ENCODE measurements at places on chromosomes 3 and 15.

DNA sequence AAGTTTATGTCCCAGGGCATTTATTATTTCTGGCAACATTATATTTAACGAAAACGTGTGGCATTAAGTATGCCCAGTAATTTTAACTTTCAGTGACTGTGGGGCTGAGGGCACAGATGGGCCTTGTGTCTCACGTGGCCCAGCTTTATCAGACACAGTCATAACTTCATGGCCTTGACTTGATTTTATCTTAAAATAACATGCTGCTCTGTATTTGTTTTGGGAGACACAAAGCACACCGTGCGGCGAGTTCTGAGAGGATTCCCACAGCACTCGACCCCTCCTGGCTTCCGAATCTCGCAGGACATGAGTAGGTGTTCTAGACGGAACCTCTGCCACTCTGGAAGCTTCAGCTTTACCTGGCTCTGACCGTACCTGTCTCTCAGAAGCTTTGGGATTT, 180.8 kb downstream of the ADAMTS17 start:
- no peak overlapping the region for H3K27ac ChIP-seq
- peaks cover 2% of the 10 kb centered on the region for H3K36me3 ChIP-seq
- no peaks in the 10 kb centered on the region for H3K27me3 ChIP-seq
- no peak overlapping the region for H3K4me3 ChIP-seq

GRCh38 chr3:5330152-5330810, 142.8 kb downstream of the EDEM1 start:
- H3K27ac ChIP-seq, result no peak overlapping the region
- no peak overlapping the region for H3K4me3 ChIP-seq
- no peaks in the 10 kb centered on the region for H3K36me3 ChIP-seq
- no peak for DNase-seq
- no peaks in the 10 kb centered on the region for H3K4me1 ChIP-seq
- H3K27me3 ChIP-seq, result peaks cover 25% of the 10 kb centered on the region

DNA sequence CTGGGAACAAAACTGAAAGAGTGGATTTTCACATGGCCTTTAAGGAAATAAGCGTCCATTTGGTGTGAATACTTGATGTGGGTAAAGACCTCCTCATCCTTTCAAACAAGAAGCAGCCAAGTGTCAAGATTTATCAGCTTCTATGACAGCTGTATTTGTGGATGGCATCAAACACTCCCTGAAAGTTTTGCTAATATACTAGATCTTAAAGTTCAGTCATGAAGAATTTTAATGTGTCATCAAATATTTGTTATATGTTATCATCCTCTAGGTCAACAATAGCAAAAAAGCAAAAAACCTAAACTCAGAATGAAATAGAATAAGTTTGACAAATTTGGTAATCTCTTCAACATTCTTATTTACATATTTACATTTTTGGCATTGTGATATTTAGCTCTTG, 29.1 kb upstream of the LYSMD4 start:
- DNase-seq, result no peak
- H3K4me3 ChIP-seq, result no peak overlapping the region
- H3K27me3 ChIP-seq, result peaks cover 14% of the 10 kb centered on the region
- H3K4me1 ChIP-seq, result no peaks in the 10 kb centered on the region
- H3K36me3 ChIP-seq, result no peaks in the 10 kb centered on the region

GRCh38 chr3:16528581-16528993, 15.1 kb upstream of the RFTN1 start:
- DNase-seq, result no peak
- H3K27ac ChIP-seq, result no peak overlapping the region
- no peaks in the 10 kb centered on the region for H3K36me3 ChIP-seq
- H3K4me1 ChIP-seq, result peaks cover 9% of the 10 kb centered on the region
- no peaks in the 10 kb centered on the region for H3K27me3 ChIP-seq

GRCh38 chr15:40067921-40068624, 29.1 kb upstream of the SRP14 start:
- no peaks in the 10 kb centered on the region for H3K27me3 ChIP-seq
- no peak for DNase-seq
- no peaks in the 10 kb centered on the region for H3K4me1 ChIP-seq
- H3K36me3 ChIP-seq, result no peaks in the 10 kb centered on the region
- H3K27ac ChIP-seq, result no peak overlapping the region

- H3K27ac ChIP-seq, result no peak overlapping the region
- H3K4me1 ChIP-seq, result no peaks in the 10 kb centered on the region
- no peaks in the 10 kb centered on the region for H3K27me3 ChIP-seq
- H3K36me3 ChIP-seq, result no peaks in the 10 kb centered on the region
Measured at GRCh38 chr3:185318141-185318540, 44.8 kb upstream of the MAP3K13 start.

- no peak overlapping the region for H3K4me3 ChIP-seq
- peaks cover 5% of the 10 kb centered on the region for H3K4me1 ChIP-seq
- no peak overlapping the region for H3K27ac ChIP-seq
- no peak for DNase-seq
Measured at GRCh38 chr3:57974796-57975388, 33.3 kb upstream of the FLNB start.

GRCh38 chr3:155303540-155304097, 10.1 kb upstream of the STRIT1 start:
- no peak overlapping the region for H3K4me3 ChIP-seq
- H3K4me1 ChIP-seq, result no peaks in the 10 kb centered on the region
- no peak for DNase-seq
- H3K27ac ChIP-seq, result no peak overlapping the region
- H3K27me3 ChIP-seq, result no peaks in the 10 kb centered on the region

- no peak for DNase-seq
- no peak overlapping the region for H3K27ac ChIP-seq
- H3K36me3 ChIP-seq, result no peaks in the 10 kb centered on the region
- H3K4me1 ChIP-seq, result no peaks in the 10 kb centered on the region
- no peaks in the 10 kb centered on the region for H3K27me3 ChIP-seq
Measured at GRCh38 chr3:174295306-174296092, 563.6 kb upstream of the NAALADL2 start.

DNA sequence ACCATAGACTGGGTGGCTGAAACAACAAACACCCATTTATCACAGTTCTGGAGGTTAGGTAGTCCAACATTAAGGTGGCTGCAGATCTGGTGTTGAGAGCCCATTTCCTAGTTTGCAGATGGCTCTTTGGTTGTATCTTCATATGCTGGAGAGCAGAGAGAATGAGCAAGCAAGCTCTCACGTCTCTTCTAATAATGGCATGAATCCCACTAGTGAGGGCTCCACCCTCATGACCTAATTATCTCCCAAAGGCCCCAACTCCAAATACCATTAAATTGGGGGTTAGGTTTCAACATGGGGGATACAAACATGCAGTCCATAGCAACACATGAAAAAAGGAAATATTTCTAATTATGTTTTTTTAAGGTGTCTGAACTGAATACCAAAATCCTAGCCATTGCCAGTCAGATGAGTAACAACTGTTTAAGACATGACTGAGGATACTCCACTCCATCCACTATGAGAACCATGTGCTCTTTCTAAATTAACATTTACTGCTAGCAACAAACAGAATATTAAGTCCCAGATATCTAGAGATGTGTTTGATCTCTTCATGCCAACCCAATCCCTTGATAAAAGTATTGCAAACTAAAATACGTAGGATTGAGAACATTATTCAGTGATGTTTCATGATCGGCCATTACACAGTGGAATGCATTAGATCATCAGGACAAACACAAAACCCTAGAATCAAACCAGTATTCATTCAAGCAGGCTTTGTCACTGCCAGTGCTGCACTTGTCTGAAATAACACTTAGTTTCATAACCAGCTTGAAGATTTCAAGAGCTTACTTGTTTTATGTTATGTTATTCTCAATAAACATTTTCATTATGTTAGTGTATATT, 340.3 kb downstream of the SLC9A9 start:
- H3K4me1 ChIP-seq, result no peaks in the 10 kb centered on the region
- H3K4me3 ChIP-seq, result no peak overlapping the region
- no peak for DNase-seq
- no peaks in the 10 kb centered on the region for H3K36me3 ChIP-seq
- H3K27me3 ChIP-seq, result no peaks in the 10 kb centered on the region

GRCh38 chr3:32406486-32407408, 15.1 kb downstream of the CMTM7 start:
- peak overlapping the region; percentile 41 for H3K27ac ChIP-seq
- H3K4me1 ChIP-seq, result peaks cover 21% of the 10 kb centered on the region
- no peaks in the 10 kb centered on the region for H3K27me3 ChIP-seq
- H3K36me3 ChIP-seq, result no peaks in the 10 kb centered on the region

GRCh38 chr3:194446754-194447153, 40.0 kb downstream of the ATP13A3 start:
- peaks cover 52% of the 10 kb centered on the region for H3K36me3 ChIP-seq
- peaks cover 4% of the 10 kb centered on the region for H3K4me1 ChIP-seq
- H3K27ac ChIP-seq, result no peak overlapping the region
- no peaks in the 10 kb centered on the region for H3K27me3 ChIP-seq
- H3K4me3 ChIP-seq, result no peak overlapping the region

- H3K4me1 ChIP-seq, result no peaks in the 10 kb centered on the region
- H3K27ac ChIP-seq, result no peak overlapping the region
- DNase-seq, result no peak
- H3K4me3 ChIP-seq, result no peak overlapping the region
- no peaks in the 10 kb centered on the region for H3K27me3 ChIP-seq
Measured at GRCh38 chr15:25718169-25718536, 145.0 kb downstream of the ATP10A start.

DNA sequence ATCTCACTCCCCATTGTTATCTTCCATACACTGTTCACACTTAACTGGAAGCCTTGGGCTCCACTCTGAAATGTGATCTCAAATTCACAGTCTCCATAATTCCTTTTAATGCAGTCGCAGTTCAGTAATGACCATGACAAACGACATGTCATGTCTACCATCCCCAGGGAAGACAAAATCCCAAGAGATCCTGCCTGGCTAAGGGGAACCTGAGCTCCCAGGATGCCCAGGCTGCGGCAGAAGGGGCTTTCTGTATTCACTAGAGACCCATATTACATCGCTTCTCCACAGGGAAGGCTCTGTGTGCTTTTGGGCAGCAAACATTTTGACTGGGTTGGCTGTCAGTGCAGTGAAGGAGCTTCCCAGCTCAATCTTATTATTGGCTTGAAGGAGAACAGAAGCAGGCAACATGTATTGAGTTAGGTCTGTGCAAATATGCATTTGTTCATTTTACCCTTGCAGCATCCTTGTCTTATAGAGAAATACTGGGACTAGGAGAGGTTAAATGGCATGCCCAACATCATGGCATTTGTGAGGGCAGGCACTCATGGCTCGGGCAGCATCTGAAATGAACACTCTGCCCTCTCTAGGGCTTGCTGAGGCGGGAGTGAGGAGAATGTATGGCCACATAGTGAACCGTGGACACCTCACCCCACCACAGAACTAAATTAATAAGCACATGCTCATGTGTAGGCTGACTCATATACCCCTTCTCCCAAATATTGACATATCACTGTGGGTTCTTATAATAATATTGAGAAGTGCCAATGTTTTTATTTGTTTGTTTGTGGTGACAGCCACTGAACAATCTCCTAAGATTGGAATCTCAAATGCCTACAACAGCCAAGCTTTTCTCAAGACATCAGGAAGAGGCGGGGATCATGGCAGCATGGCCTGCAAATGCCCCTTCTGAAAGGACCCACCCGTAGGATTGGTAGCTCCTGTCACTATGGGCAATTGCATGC, 141.6 kb upstream of the FOXB1 start:
- no peaks in the 10 kb centered on the region for H3K4me1 ChIP-seq
- no peaks in the 10 kb centered on the region for H3K36me3 ChIP-seq
- no peak overlapping the region for H3K27ac ChIP-seq
- H3K4me3 ChIP-seq, result no peak overlapping the region
- peaks cover 45% of the 10 kb centered on the region for H3K27me3 ChIP-seq
- no peak for DNase-seq

DNA sequence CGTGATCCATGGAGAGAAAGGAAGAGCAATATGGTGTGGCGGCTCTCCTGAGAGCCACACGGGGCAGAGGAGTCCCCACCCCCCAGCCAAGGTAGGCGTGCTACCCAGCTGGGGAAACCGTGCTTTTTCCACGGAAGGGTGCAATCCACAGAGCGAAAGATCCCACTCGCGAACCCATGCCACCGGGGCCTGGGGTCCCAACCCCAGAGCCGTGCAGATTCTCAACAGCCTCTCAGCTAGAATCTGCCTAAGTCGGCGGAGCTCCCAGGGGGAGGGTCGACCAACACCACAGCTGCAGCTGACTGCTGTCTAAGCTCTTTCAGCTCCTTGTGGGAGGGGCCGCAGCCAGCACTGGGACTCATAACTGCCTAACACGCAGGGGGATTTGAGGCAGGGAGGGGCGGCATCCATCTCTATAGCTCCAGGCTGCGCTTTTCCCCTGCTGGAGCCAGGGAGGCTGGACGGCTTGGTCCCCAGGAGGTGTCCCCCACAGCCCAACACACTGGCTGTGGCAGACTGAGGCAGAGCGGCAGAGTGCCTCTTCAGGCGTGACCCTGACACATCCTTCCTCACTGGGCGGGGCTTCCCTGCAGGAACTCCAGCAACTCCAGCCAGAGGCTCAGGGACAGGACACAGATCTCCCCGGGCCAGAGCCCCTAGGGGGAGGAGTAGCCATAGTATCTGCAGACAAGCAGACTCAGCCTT, 107.6 kb upstream of the ZBTB20 start:
- H3K27me3 ChIP-seq, result peaks cover 30% of the 10 kb centered on the region
- H3K36me3 ChIP-seq, result no peaks in the 10 kb centered on the region
- DNase-seq, result no peak
- H3K4me1 ChIP-seq, result no peaks in the 10 kb centered on the region
- no peak overlapping the region for H3K27ac ChIP-seq

DNA sequence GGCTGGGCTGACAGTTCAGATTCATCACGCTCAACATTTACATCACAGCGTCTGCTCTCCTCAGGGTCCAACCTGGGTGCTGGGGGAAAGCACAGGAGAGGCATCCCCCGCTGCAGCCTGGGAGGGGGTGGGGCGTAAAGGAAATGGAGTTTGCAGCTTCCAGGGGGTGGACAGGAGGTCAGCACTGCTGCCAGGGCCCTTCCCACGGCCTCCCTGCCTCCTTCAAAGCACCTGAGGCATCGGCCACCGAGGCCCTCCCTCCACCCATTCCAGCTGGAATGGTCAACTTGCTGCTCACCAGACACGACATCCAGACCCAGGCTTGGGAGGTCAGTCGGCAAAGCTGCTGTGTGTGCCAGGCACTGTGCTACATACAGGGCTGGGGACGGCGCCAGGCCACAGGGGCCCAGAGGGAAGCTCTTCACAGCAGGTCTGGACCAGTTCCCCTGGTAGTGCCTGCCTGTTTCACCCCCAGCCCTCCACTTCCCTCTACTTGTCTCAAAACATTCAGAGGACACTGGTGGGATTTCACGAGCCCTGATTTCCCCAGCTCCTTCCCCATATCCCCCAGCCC, 120.7 kb downstream of the ANP32A start:
- no peak overlapping the region for H3K27ac ChIP-seq
- H3K27me3 ChIP-seq, result peaks cover 72% of the 10 kb centered on the region
- H3K36me3 ChIP-seq, result no peaks in the 10 kb centered on the region
- H3K4me3 ChIP-seq, result no peak overlapping the region

- no peaks in the 10 kb centered on the region for H3K36me3 ChIP-seq
- no peak overlapping the region for H3K27ac ChIP-seq
- H3K4me3 ChIP-seq, result no peak overlapping the region
- DNase-seq, result no peak
Measured at GRCh38 chr3:182390421-182390820, 402.9 kb upstream of the ATP11B start.

GRCh38 chr3:41290736-41291135, 91.4 kb downstream of the CTNNB1 start:
- no peaks in the 10 kb centered on the region for H3K4me1 ChIP-seq
- H3K27me3 ChIP-seq, result no peaks in the 10 kb centered on the region
- DNase-seq, result no peak
- H3K36me3 ChIP-seq, result no peaks in the 10 kb centered on the region
- H3K27ac ChIP-seq, result no peak overlapping the region

- H3K4me1 ChIP-seq, result no peaks in the 10 kb centered on the region
- H3K27me3 ChIP-seq, result no peaks in the 10 kb centered on the region
- H3K4me3 ChIP-seq, result no peak overlapping the region
- no peak overlapping the region for H3K27ac ChIP-seq
- no peaks in the 10 kb centered on the region for H3K36me3 ChIP-seq
- DNase-seq, result no peak
Measured at GRCh38 chr3:117893001-117893400, 1141.6 kb downstream of the IGSF11 start.

Measured in effector memory CD8-positive, alpha-beta T cell (primary cell).